NB4 (cell line): ENCODE measurements at places on chromosomes 5 and 9.

- DNase-seq: no peak
These were observed 6.1 kb downstream of the ANKS6 start for GRCh38 chr9:98790134-98790841.

DNA sequence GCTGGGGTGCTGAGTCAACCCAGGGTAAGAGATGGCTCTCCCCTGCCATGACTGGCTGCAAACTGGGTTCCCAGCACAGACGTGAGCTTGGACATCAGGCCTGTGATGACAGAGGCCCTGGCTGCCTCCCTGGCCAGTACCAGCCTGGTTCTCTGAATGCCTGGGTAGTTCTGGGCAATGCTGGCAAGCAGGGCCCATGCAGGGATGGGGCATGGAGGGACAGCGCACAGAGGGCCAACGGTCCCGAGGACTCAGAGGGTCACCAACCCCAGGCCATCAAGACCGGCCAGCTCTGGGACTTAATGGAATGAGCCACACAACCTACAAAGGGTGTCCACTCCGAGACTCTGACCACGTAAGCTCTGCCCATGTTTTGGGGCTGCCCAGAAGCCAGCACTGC is 241.4 kb downstream of the FSTL4 start:
- DNase-seq: no peak

GRCh38 chr5:149271195-149271715 is 404 bp upstream of the AFAP1L1 start:
- peak; percentile 37 for DNase-seq

DNA sequence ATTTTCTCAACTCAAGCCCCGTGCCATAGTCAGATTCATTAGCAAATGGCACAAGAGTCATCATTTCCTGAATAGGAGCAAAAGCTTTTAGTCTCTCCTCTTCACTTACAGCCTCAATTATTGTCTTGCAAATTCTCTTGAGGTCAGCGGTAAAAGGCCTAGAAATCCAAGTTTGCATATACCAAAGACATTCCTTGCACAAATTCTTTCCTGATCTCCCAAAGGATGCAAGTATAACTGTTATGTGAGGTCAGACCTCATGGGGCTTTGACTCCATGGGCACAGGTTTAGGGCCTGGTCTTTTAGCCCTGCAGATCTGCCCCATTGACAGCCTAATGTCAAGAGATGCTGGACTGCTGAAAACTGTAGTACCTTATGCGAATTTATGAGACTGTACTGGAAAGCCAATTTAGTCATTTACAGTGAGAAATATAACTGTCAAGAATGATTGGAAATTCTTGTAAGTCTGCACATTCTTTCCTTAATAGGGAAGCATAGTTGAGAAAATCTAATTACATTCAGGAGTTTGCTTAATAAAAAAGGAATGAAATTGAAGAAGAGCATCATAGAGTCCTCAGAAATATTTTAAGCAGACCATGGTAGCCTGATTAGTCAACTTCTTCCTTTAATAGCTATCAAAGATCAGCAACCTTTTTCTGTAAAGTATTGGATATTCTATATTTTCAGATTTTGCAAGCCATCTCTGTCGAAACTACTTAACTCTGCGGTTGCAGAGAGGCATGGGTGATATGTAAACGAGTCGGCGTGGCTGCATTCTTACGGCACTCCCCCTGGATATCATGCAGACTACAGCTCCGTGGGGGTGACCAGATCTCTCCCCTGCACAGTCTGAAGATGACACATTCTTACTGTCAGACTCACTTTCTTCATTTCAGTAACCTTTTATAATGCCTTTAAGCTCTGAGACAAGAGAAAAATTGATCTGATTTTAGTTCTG is 45.2 kb downstream of the GCNT4 start:
- DNase-seq: peak; percentile 63

DNA sequence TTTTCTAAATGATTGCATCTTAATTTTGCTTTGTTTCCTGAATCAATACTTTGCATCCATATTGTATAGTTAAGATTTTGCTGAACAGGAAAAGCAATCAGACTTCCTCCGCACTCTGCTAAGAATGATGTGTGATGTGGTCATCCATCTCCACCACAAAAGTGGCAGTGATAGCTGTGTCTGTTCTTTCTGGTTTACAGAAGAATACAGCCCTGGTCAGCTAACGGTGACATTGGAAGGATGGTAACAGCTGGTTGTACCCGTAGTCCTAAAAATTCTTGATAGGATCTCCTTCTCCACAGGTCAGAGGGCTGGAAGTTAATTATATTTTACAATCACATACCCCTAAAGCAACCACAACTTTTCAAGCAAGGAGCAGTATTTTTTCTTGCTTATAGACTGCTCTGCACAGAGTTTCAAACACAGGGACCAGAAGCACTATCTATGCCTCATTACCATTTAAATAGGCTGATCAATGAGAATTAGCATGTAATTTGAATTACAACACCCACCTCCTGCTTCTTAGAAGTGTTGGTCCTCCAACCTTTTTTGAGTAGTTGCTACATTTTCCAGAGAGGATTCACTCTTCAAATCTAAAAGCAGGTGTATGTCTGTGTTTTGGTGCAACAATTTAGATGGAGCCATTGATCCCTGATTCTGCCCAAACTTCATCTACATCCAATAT is 1191.9 kb upstream of the NUDT12 start:
- DNase-seq: no peak

GRCh38 chr9:73116031-73116430 is 35.6 kb upstream of the ANXA1 start:
- DNase-seq: no peak

DNA sequence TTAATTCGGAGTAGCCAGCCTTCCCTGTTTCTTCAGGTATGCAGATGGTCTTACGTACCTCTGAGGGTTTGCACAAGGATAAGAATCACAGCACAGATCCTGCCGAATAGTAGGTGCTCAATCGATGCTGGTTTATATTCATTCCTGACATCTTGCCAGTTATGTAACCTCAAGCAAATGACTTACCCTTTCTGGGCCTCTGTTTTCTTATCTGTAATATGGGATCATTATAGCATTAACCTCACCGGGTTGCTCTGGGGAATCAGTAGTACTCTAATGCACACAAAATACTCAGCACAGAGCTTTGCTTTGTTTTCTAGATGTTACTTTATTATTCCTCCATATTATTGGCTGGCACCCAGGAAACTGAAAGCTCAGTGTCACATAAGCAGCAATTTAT is 7.7 kb upstream of the NR5A1 start:
- no peak for DNase-seq

GRCh38 chr9:79573412-79573923 is 1.7 kb downstream of the TLE4 start:
- DNase-seq: no peak

GRCh38 chr5:168370831-168371230 is 79.4 kb downstream of the WWC1 start:
- DNase-seq: no peak

GRCh38 chr5:91794856-91795548 is 411.9 kb upstream of the ARRDC3 start:
- no peak for DNase-seq

DNA sequence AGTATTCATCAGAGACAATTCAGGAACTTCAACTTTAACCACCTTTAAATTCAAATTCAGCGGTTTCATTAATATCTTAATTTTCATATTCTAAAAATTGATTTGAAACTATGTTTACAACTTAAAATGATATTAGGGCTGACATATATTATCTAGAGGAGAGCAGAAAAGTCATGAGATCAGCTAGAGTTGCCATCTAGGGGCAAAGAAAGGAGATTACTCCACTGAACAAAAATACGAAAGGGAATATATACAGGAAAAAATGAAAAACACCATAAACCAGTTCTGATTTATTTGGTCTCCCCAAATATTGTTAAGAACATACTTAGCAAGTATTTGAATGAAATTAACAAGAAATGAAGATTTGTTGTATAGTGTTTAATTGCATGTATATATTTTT is 946.3 kb downstream of the DTWD2 start:
- DNase-seq: no peak

DNA sequence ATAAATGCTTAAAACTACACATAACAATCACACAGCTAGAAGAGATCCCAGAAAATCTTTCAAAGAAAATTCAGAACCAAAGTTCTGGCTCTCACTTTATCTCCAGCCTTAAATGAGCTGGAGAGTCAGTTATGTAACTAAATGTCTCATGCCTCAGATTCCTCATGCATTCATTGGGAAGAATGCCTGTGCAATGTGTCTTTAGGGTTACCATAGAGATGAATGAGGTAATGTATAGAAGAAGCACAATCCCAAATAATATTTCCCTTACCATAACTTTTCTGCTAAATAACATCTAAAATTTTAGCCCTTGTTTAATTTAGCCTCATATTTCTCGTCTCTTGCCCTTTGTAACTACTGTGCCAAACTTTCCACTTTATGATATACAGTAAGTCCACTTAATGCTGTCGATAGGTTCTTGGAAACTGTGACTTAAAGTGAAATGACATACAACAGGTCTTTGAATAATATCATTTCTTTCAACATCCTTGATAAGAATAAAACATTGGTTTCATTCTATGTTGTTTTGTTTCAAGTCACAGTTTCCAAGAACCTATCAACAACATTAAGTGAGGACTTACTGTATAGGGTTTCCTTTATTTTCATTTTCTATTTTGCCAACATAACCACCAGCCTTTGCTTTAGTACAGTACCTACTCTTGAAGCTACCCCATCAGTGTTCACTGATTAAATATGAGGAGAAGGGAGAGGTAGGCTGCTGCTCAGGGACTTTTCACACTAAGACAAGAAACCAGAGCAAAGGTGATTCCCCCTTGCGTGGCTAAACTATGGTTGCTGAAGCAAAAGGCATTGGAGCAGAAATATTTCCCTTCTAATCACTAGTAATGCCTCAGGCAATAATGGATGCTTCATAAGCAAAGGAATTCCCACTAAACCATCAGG is 295.7 kb upstream of the PTGER4 start:
- no peak for DNase-seq

DNA sequence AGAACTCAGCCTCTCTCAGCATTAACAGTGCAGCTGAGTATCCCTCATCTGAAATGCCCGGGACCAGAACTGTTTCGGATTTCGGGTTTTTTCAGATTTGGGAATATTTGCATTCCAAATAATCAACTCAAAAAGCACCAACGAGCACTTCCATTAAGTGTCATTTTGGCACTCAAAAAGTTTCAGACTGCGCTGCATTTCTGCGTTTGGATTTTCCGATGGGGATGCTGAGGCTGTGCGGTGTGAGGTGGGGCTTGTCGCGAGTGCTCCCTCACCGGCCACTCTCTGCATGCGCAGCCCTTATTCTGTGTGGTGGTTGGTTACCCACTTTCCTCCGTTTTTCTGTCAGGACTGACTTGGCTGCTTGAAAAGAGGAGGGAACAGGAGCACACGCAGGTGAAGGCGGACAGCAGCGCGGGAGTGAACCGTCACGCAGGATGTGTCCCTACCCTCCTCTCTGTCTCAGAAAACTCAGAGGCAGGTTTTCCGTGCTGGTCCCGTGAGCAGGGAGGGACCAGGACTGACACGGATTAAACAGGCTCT is 8.4 kb downstream of the UBAC1 start:
- DNase-seq: no peak

DNA sequence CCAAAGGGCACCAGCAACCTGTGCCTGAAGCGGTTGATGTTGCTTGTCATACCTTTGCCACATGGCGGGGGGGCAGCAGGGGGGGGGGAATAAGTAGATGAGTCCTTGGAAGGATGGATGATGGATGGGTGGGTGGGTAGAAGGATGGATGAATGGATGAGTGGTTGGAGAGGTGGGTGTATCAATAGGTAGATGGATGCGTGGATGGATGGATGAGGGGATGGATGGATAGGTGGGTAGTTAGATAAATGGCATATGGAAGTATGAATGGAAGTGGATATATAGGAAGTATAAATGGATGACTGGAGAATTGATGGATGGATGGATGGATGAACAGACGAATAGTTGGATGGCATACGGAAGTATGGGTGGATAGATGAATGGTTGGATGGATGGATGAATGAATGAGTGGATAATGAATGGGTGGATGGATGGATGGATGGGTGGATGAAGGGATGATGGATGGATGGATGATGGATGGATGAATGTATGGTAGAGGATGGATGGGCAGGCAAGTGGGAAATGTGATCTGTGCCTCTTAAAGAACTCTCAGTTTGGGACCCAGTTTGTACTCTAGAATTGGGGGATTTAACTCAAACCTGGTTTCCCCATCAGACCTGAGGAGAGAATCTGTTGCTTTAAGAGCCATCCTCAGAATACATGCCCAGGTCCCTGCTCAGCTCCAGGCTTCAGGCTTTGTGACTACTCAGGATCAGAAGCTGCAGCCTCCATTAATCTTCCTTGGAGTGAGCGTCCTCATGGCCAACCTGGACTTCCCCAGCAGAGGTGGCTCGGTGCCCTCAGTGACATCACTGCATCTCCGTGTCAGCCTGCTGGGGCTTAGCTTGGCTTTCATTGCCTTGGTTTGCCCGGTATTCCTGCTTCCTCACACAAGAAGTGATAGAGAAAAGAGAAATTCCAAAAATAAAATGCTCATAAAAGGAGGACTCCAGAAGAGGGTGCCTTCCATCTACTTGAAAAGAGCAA is 27.6 kb upstream of the SUSD3 start:
- no peak for DNase-seq

- DNase-seq: no peak
These were observed 40.2 kb downstream of the STK10 start for GRCh38 chr5:172147857-172148256.

- no peak for DNase-seq
These were observed 11.0 kb downstream of the SPARC start for GRCh38 chr5:151675611-151676313.

DNA sequence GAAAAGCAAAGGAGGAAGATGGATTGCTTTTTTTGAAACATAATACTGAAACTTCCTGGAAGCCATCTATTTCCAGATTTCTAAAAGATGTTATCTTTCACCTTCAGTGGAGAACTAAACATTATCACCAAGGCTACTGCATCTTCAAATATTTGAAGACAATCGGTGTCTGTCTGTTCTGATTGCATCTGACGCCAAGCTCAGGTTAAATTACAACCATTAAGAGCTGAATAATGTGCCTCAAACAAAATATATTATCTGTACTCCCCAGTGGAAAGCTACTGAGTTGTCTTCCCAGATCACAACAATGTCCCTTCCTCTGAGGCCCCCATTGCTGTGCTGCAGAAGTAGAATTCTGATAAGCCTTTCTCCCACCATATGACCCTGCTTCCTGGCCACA is 342.3 kb downstream of the PLK2 start:
- DNase-seq: no peak

DNA sequence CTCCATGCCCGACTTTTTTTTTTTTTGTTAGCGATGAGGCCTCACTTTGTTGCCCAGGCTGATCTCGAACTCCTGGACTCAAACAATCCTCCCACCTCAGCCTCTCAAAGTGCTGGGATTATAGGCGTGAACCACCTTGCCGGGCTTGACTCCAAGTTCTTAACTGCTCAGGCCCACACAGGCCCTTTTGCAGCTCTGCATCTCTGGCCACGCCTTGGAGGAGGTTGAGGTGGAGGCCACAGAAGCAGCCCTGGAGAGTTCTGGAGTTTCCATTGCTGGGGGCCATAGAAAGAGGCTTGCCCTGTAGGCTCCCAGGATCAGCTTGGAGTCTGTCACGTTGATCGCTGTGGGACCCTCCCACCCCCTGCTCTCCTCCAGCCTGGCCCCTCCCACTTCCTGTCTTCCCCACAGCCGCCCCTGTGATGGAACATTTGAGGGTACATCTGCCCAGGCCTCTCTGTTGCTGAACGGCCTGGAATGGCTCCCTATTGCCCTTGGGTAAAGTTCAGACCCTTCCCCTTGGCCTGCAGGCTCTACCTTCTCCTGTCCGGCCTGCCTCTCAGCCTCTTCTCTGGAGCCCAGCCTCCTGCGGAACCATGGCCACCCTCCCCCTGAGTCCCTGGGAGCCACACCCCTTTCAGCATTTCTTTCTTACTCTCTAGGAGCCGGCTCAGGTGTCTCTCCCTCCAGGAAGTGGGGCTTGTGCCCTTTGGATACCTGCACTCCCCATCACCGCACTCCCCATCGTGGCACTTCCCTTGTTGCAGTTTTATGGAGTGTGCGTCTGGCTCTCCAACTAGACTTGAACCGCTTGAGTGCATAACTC is 30.4 kb upstream of the IER5L start:
- DNase-seq: peak; percentile 33
